Activated B cell treated with CpG ODN at 0.5 μM for 24 hours (primary cell): ENCODE measurements at places on chromosomes 5 and 9. TPM values are rescaled to one million over a fixed set of nuclear protein-coding genes. Genes with fewer than 3 reads are reported as not detected.

Gene IQGAP2
- total RNA-seq, result 6.7 and 8.8 TPM in 2 replicates

Gene GRIA1
- total RNA-seq, result not detected in 2 replicates

Gene LAMC3
- not detected in 2 replicates for total RNA-seq

Gene C5orf34
- total RNA-seq, result 4.4 and 4.7 TPM in 2 replicates

DNA sequence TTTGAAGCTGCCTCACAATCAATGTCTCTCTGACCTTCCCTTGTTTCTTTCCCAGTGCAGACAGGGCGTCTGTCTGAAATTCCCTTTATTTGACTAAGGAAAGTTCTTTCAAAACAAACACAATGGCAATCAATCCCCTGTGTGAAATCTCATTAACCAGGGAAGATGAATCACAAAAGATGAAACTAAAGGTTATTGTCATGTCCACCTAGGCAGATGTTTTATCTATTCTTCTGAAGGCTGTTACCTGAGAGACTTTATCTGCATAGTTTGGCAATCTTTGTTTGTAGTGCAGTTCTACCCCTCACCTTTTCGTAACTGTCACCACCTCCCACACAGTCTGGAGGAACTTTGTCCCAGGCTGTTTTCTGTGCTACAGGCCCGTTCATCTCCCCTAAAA, 217.5 kb upstream of the RIOK2 start:
- no peak overlapping the region for H3K27ac ChIP-seq
- H3K27me3 ChIP-seq, result peaks cover 2% of the 10 kb centered on the region
- no peak for DNase-seq
- H3K4me1 ChIP-seq, result no peaks in the 10 kb centered on the region
- no peak overlapping the region for H3K4me3 ChIP-seq

DNA sequence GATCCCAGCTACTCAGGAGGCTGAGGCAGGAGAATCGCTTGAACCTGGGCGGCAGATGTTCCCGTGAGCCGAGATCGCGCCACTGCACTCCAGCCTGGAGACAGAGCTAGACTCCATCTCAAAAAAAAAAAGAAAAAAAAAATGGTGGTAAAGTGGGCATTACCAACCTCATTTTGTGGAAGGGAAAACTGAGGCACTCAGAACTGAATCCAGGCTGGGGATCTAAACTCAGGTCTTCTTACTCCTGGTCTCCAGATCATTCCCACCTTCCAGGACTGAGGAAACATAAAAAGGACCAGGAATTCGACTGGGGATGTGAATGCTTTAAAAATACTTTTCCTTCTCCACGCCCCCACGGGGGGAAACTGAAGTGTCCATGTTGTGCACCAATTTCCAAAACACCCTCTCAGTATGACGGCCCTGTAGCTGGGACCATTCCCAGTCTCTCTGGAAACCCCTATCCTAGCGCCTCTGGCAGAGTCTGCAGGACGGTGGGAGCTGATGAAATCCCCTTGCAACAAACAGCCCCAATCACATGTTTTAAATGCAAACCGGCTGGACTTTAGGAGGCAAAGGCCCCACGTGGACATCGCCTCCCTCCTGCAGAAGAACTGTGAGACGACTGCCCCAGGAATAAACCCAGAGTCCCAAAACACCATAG, 8.9 kb upstream of the AKNA start:
- H3K4me1 ChIP-seq, result peaks cover 62% of the 10 kb centered on the region
- no peaks in the 10 kb centered on the region for H3K27me3 ChIP-seq
- DNase-seq, result no peak
- peaks cover 51% of the 10 kb centered on the region for H3K36me3 ChIP-seq
- peak overlapping the region; percentile 94 for H3K27ac ChIP-seq

Gene SRP19
- 50.4 and 51.6 TPM in 2 replicates for total RNA-seq

DNA sequence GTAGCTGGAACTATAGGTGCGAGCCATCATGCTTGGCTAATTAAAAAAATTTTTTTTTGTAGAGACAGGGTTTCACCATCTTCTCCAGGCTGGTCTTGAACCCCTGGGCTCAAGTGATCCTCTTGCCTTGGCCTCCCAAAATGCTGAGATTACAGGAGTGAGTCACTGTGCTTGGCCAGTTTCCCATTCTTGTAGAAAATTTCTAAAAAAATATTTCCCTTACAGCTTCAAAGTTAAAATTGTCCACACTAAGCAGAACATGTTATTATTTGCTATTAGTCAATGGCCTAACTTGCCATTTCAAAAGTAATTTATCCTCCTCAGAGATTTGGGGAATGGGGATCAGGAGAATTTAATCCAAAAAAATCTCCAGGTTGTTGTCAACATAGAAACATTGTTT, 40.1 kb downstream of the SLC38A9 start:
- H3K27me3 ChIP-seq, result no peaks in the 10 kb centered on the region
- H3K4me3 ChIP-seq, result no peak overlapping the region
- peaks cover 8% of the 10 kb centered on the region for H3K4me1 ChIP-seq
- H3K27ac ChIP-seq, result no peak overlapping the region
- DNase-seq, result no peak

DNA sequence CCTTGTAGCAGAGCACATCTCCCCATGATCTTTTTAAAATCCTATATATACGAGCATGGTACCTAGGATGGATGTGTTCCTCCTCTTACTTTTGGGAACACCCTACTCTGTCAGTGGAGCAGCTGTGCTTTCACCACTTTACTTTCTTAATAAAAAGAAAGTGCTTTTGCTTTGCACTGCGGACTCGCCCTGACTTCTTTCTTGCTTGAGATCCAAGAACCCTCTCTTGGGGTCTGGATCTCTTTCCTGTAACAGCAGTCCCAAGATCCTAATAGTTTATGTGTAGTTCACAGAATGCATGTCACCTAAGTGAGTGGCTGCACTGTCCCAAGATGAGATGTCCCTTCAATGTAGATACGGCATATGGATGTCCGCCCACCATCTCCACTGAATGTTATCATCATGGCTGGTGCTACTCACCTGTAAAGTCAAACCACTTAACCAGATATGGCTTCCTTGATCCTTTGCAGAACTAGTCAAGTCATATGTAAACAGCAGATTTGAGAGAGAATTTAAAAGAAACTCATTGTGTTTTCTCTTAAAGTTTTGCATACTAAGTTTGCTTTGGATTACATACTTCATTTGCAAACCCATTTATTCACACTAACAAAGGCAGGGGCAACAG, 1.9 kb downstream of the FGF1 start:
- H3K27ac ChIP-seq, result no peak overlapping the region
- no peak for DNase-seq

GRCh38 chr5:16742938-16743337, 126.1 kb upstream of the RETREG1 start:
- no peaks in the 10 kb centered on the region for H3K36me3 ChIP-seq
- no peaks in the 10 kb centered on the region for H3K4me1 ChIP-seq
- DNase-seq, result no peak
- H3K27ac ChIP-seq, result no peak overlapping the region
- H3K27me3 ChIP-seq, result peaks cover 14% of the 10 kb centered on the region

GRCh38 chr5:53971131-53971530, 339.2 kb downstream of the ARL15 start:
- DNase-seq, result no peak
- peaks cover 19% of the 10 kb centered on the region for H3K36me3 ChIP-seq
- no peak overlapping the region for H3K4me3 ChIP-seq
- no peaks in the 10 kb centered on the region for H3K27me3 ChIP-seq
- no peaks in the 10 kb centered on the region for H3K4me1 ChIP-seq

- no peaks in the 10 kb centered on the region for H3K4me1 ChIP-seq
- no peaks in the 10 kb centered on the region for H3K27me3 ChIP-seq
- H3K27ac ChIP-seq, result no peak overlapping the region
- no peak for DNase-seq
Measured at GRCh38 chr9:20771729-20772128, 87.7 kb downstream of the FOCAD start.

DNA sequence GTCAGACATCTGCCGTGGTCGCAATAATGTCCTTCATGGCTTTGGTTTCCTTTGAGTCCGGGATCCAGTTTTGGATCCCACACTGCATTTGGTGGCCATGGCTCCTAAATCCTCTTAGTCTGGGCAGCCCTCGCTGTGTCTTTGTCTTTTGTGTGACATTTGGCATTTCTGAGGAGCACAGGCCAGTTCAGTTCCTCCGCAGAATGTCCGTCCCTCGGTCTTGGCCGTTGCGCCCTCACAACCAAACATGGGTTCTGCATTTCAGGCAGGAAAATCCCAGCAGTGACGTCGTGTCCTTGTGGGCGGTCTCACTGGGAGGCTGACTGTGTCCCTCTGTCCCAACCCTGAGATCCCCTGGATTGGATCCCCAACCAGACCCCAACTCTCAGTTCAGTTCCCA, 172.9 kb upstream of the PPP1R26 start:
- H3K4me3 ChIP-seq, result no peak overlapping the region
- H3K4me1 ChIP-seq, result no peaks in the 10 kb centered on the region
- no peaks in the 10 kb centered on the region for H3K36me3 ChIP-seq
- peaks cover 22% of the 10 kb centered on the region for H3K27me3 ChIP-seq

DNA sequence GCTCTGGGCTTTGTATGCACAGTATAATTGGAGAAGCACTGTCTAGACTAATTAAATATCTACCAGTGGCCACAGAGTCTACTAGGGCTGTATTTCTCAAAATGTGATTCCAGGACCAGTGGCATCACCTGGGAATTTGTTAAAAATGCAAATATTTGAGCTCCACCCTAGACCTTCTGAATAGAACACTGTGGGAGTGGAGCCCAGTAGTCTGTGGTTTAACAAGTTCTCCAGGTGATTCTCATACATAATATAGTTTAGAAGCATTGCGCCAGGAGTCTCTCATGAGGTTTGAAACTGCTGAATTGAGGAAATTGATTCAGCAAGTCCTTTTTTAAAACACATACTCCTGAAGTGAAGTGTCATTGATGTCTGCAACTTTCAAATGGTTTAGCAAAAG, 74.7 kb downstream of the FCHO2 start:
- H3K4me3 ChIP-seq, result no peak overlapping the region
- peaks cover 2% of the 10 kb centered on the region for H3K36me3 ChIP-seq
- H3K27ac ChIP-seq, result no peak overlapping the region
- DNase-seq, result no peak
- H3K4me1 ChIP-seq, result no peaks in the 10 kb centered on the region

Gene CCDC183
- not detected in 2 replicates for total RNA-seq

DNA sequence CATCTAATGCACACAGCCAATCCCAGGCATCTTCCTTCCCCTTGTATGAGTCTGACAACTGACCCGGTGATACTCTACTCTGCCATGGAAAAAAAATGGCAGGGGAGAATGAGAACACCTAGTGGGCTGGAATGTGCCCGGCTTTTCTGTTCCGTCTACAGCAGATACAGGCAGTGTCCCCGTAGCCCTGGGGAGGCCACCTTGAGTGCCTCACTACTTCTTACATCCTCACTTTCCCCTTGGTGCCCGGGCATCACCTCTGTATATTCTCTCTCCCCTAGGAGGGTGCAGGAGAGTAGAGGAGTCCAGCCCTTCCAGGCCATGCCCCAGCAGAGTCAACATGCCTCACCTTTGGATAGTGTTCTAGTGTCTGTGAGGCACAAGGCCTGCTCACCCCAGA, 56.2 kb downstream of the SYK start:
- no peak for DNase-seq
- H3K4me1 ChIP-seq, result peaks cover 71% of the 10 kb centered on the region
- no peaks in the 10 kb centered on the region for H3K27me3 ChIP-seq
- H3K36me3 ChIP-seq, result peaks cover 92% of the 10 kb centered on the region

GRCh38 chr5:91898898-91899297, 515.8 kb upstream of the ARRDC3 start:
- H3K27me3 ChIP-seq, result no peaks in the 10 kb centered on the region
- no peak for DNase-seq
- H3K4me1 ChIP-seq, result no peaks in the 10 kb centered on the region
- no peak overlapping the region for H3K4me3 ChIP-seq

DNA sequence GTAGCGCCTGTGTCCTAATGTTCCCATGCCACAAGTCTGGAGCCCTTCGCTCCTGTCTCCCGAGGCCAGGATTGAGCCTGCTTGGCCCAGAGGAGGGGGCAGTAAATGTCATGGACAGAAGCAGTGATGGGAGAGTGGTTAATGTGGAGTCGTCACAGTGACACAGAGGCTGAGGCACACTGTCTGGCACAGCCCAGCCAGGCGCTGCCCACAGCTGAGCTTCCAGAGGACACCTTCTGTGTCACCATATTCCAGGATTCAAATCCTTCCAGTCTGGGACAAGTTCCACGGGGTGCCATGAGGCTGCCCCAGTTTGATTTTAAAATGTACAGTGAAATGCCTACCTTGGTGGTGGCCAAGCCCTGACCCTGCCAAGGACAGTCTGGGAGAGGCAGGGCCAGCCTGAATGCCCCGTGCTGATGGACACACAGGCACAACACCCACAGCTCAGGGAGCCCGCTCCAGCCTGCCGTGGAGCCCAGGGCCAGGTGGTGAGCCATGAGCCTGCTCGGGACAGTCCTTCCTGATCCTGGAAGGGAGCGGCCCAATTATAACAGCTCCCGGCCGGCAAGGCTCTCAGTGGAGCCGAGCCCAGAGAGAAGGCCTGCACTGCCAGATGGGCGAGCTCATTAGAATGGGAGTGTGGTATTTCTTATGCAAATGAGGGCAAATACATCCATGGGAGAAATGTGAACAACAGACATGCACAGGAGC, 99.1 kb upstream of the RUFY1 start:
- H3K27ac ChIP-seq, result no peak overlapping the region
- no peaks in the 10 kb centered on the region for H3K36me3 ChIP-seq
- peaks cover 8% of the 10 kb centered on the region for H3K27me3 ChIP-seq

DNA sequence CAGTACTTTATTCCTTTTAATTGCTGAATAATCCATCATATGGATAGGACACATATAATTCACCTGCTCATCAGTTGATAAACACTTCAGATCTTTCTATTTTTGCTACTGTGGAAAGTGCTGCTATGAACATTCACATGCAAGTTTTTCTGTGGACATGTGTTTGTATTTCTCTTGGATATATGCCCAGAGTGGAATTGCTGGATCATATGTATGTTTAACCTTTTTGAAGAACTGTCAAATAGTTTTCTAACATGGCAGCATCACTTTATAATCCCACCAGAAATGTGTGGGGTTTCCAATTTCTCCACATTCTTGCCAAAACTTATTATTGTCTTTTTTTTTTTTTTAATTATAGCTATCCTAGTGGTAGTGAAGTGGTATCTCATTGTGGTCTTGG, 15.1 kb downstream of the CARTPT start:
- DNase-seq, result no peak
- no peaks in the 10 kb centered on the region for H3K4me1 ChIP-seq

- H3K27me3 ChIP-seq, result no peaks in the 10 kb centered on the region
- H3K4me3 ChIP-seq, result no peak overlapping the region
- H3K27ac ChIP-seq, result no peak overlapping the region
- no peaks in the 10 kb centered on the region for H3K36me3 ChIP-seq
- no peaks in the 10 kb centered on the region for H3K4me1 ChIP-seq
Measured at GRCh38 chr9:113541019-113541900, 77.7 kb downstream of the RGS3 start.

DNA sequence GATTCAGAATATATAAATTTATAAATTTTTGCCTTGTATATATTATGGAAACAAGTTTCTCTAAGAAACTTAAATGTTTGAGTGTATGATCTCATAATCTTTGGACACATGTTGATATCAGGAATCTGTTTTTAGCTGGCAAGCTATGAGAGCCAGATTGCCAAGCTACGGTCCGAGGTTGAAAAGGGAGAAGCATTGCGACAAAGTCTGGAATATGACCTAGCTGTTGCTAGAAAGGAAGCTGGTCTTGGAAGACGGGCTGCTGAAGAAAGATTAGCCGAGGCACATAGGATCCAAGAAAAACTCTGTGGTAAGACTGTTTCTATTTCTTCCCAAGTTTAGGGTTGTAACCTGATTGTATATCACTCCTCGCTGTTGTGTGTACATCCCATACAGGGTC, 25.9 kb downstream of the CCDC171 start:
- no peak overlapping the region for H3K4me3 ChIP-seq
- no peaks in the 10 kb centered on the region for H3K27me3 ChIP-seq
- no peak overlapping the region for H3K27ac ChIP-seq

Gene TLE1
- 15.6 and 16.3 TPM in 2 replicates for total RNA-seq

Gene NMRK1
- total RNA-seq, result 6.5 and 8.8 TPM in 2 replicates

GRCh38 chr5:61673007-61673735, 341.1 kb downstream of the ZSWIM6 start:
- H3K36me3 ChIP-seq, result no peaks in the 10 kb centered on the region
- no peaks in the 10 kb centered on the region for H3K27me3 ChIP-seq
- H3K27ac ChIP-seq, result no peak overlapping the region
- no peak for DNase-seq
- H3K4me1 ChIP-seq, result peaks cover 17% of the 10 kb centered on the region
- H3K4me3 ChIP-seq, result no peak overlapping the region
